ENCODE measurements at places on chromosomes 16 and 17.
A peak's percentile ranks its signal among the peaks of the same experiment; 100 is the strongest.

DNA sequence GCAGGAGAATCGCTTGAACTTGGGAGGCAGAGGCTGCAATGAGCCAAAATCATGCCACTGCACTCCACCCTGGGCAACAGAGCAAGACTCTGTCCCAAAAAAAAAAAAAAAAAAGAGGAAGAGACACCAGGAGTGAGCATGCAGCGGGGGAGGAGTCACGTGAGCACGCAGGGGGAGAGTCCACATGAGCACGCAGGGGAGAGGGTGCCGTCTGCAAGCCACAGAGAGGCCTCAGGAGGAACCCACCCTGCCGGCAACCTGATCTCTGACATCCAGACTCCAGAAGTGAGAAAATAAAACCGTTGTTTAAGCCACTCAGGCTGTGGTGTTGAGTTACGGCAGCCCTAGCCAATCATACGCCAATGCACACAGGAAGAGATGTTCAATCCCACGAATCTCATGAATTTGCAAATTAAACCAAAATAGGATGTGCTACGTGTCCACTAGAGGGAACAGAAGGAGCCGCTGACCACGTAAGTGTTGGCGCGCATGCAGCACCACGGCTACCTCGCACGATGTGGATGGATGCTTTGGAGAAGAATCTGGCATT, 42.2 kb downstream of the CCDC57 start:
- no peak for DNase-seq

GRCh38 chr17:40623419-40624210, 24.0 kb downstream of the SMARCE1 start:
- DNase-seq, result no peak

DNA sequence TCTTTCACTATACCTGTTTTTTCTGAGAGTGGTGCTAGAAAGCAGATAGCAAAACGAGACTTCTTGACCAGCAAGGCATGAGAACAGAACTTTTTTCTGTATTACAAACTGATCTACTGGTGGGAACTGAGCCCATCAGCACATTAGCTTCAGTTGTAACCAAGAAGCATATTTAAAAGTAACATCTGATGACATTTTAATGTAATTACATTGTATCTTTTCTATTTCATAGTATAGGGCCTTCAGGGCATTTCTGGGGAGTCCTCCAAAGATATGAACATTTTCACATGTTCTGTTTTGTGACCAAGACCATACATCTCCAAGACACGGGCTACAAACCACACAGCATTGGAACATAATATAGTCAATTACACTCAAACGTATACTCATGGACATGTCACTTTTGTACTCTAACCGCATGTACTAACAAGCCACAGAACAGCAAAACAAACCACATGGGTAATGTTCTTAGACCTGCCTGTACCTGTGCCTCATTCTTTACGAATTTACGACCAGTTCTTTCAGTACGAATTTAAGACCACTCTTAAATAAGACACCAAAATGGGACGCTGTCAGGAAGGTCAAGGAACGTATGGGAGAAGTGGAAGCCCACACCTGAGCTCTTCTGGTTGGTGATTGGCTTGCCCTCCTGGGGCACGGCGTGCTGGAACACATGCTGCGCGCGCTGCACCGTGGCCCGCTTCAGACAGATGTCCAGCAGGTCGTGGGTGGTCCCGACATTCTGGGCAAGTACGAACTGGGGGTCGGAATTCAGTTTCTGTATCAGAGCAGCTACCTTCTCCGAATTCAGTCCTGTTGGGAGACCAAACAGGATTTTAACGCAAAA, 825 bp downstream of the BLMH start:
- peak; percentile 54 for DNase-seq

GRCh38 chr16:23868136-23868535, 32.4 kb downstream of the PRKCB start:
- DNase-seq, result no peak

DNA sequence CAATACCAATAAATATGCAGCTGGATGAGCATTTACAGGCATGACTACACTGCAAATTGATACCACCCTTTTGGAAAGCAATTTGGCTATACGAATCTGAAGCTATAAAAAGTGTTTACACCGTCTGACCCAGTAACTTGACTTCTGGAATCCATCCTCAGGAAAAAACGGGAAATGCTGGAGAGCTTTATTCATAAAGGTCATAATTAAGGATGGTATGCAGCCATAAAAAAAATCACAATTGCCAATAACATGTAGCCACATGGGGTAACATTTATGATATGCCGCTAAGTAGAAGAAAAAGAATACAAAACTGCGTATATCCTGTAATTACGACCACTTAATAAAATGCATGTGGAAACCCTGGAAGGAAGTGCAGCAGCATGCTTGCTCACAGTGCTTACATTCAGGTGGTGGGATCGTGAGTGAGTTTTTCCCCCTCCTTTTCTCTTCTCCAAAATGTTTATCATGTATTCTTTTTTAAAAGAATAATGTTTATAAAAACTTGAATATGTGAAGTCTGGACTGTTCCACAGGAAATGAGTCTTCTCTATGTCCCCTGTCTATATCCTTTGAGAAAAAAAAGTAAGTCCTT, 34.2 kb downstream of the COPRS start:
- no peak for DNase-seq

DNA sequence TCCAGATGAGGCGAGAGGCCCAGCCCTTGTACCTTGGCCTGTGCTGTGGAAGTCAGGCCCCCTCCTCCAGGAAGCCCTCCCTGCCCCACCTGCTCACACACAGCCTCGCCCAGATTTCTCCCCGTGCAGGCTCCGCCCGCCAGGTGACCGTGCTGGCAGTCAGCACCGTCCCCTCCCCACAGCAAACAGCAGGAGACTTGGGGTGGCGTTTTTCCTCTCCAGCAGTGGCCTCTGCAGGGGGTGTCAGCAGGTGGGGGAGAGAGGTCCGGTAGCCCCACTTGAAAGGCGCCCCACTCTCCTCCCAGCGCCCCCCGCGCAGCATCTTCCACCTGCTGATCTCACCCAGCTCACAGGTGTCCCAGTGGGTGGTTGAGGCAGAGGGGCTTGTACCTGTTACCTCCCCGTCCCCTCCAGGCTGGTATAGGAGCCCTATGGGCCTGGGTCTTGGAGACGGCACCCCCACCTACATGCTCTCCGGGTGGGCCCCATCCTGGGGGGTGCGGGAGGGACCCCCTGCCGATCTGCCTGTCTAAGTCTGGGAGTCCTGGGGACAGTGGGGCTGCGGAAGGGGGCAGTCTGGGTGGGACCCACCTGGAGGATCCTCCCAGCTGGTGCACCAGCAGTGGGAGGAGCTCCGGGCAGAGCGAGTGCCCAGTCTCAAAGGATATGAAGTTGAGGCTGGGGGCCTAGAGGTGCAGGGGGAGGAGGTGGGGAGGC, 4.2 kb upstream of the C1QTNF8 start:
- no peak for DNase-seq

DNA sequence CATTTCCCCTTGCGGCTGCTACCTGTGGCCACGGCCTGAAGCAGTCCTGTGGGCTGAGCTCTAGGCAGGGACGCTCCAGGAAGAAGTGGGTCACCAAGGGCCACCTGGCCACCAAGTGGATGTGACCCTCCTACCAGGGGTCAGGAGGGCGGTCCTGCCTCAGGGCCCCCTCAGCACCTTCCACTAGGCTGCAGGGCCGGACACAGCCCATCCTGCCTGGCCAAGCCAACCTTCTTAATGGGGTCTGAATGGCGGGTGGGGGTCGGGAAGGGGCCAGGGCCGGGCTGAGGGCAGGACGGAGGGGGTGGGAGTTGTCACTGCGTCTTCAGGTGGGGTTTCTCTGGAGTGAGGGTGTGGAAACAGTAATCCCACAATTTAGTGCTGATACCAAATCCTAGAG, 13.2 kb upstream of the MLKL start:
- DNase-seq, result no peak

DNA sequence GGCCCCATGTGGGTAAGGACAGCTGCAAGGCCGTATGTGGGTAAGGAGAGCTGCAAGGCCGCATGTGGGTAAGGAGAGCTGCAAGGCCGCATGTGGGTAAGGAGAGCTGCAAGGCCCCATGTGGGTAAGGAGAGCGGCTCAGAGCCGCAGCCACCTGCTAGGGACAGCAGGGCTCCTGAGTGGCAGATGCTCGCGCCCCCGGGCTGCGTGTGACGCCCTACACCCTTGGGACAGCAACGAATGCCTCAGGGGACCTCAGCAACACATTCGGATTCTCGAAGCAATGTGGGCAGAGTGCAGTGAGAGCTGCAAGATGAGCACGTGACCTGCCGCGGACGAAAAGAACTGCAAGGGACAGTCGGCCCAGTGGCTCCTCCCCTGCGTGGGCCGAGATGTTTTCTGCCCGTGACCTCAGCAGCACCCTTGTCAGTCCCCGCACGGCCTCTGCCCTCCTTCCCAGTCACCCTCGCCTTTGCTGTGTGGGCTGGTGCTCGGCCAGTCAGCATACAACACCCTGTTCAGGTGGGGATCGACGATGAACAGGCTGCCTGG, 9.6 kb upstream of the SLC38A8 start:
- no peak for DNase-seq

GRCh38 chr17:34437188-34437587, 74.2 kb upstream of the CCL1 start:
- DNase-seq, result no peak

DNA sequence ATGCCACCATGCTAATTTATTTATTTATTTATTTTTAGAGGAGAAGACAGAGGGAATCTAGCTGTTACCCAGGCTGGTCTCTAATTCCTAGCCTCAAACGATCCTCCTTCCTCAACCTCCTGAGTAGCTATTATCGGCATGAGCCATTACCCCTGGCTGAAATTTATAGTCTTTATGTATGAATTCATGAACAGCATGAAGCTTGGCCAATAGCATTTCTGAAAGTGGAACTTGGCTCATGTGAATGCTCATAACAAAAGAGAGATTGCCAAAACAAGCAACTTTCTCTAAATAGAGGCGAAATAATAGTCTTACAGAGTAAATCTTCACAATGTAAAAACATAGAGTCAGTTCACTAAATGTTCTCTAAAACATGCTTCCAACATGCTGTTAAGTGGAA, 30.1 kb upstream of the SMURF2 start:
- no peak for DNase-seq

DNA sequence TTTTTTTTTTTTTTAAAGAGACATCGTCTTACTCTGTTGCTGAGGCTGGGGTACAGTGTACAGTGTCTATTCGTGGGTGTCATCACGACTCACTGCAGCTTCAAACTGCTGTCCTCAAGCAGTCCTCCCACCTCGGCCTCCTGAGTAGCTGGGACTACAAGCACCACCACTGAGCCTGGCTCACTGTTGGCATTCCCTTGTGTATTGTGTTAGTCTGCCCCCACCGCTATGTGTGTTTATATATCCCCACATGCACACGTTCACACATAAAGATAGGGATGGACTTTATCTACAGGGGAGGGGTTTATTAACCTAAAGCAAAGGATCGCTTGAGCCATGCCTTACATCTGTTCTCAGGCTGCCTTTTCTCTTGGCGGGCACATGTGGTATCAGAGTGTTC, 63.8 kb downstream of the SEC14L1 start:
- no peak for DNase-seq

GRCh38 chr16:9964426-9964825, 217.8 kb downstream of the GRIN2A start:
- no peak for DNase-seq

GRCh38 chr17:77649717-77650211, 308.7 kb upstream of the TNRC6C start:
- DNase-seq, result no peak

- peak; percentile 2 for DNase-seq
Measured at GRCh38 chr16:74936902-74937560, 47.9 kb downstream of the WDR59 start.

DNA sequence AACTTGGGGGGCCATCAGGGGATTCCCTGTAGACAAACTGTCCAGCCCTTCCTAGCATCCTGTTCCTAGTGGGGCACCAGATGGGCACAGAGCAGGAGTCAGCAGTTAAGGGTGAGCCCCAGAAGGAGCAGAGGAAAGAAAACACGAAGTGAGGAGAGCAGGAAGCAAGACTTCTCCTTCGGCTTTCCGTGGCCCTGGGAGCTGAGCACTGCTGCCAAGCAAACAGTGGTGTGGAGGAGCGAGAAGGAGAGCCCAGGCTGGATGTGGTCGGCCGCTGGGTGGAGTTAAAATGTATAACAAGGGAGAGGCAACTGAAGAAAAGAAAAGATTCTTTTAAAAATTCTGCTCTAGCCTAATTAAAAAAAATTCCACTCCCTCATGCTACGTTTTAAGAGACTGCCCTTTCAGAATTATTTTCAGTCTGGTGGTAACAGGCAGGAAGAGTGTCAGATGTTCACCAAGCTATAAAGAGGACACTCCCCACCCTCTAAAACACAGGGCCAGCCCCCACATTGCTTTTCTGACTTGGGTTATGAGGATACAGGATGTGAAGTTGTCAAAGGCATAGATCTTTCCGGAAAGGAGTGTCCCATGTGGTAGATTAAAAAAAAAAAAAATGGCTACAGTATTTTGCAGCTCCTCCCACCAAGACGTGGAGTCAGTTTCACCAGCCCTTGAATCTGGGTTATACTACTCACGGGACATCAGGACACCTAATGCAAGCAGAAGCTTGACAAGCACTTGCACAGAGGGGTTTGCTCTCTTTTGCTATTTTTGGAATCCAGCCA, 74.9 kb upstream of the ZFHX3 start:
- no peak for DNase-seq

DNA sequence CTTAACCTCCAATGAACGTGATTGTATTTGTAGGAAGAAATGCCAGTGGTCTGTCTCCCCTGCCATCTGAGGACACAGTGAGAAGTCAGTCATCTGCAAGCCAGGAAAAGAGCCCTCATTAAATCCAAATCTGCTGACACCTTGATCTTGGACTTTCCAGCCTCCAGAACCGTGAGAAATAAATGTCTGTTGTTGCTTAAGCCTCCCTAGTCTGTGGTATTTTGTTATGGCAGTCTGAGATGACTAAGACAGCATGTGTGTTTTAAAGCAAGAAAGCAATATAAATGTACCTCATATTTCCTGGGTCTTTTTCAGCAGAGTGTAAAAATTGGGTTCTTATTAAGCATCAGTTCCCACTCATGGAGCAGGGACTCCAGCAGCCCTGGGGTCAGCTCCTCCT, 177.9 kb upstream of the NLRP1 start:
- no peak for DNase-seq

GRCh38 chr16:78180349-78180748, 80.9 kb downstream of the WWOX start:
- no peak for DNase-seq

DNA sequence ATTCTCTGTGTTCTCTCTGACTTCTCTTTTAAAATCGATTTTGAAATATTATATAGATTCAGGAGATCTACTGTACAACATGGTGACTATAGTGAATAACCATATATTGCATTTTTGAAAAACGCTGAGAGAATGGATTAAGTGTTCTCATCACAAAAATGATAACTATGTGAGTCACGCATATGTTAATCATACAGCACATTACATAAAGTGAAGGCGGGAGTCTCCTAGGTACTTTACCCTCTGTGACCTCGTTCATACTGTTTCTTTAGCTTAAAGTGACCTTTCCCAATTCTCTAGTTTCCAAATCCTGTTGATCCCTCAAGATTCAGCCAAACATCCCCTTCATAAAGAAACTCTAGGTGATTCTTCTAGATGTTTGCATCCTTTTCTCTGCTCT, 3.1 kb upstream of the KRTAP3-2 start:
- no peak for DNase-seq

DNA sequence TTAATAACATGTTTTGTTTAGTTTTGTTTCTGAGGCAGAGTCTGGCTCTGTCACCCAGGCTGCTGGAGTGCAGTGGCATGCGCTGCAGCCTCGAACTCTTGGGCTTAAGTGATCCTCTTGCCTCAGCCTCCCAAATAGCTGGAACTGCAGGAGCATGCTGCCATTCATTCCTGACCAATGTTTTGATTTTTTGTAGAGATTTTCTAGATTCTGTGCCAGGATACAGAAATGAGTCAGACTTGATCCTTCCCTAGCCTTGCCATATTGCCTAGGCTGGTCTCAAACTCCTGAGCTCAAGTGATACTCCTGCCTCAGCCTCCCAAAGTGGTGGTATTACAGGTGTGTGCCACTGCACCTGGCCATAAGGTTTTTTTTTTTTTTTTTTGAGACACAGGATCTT, 17.7 kb downstream of the TAOK1 start:
- DNase-seq, result no peak

Data from epithelial cell of prostate (primary cell).